ENCODE measurements at places on chromosomes 3 and 15.

- peak; percentile 13 for DNase-seq
These were observed 22.3 kb upstream of the PSTPIP1 start for GRCh38 chr15:76972389-76973361.

DNA sequence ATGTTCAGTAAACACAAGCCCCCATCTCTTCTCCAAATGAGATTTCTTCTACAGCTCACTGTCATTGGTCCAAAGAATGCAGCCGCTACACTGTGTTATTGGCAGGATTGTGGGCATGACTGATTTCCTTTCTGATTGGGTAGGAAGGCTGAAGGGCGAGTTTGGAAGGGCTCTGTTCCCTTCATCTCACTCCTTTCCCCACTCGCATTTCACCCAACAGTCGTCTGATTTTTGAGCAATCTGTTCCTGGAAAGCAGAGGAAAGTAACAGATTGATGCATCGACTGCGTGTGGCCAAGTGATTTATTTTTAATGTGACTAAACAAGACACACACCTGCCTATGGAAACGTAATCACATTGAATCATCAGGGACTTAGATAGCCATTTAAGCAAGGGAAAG lies 55.5 kb downstream of the NOX5 start:
- no peak for DNase-seq

GRCh38 chr15:62254137-62254934 lies 89.3 kb upstream of the C2CD4B start:
- peak; percentile 8 for DNase-seq

DNA sequence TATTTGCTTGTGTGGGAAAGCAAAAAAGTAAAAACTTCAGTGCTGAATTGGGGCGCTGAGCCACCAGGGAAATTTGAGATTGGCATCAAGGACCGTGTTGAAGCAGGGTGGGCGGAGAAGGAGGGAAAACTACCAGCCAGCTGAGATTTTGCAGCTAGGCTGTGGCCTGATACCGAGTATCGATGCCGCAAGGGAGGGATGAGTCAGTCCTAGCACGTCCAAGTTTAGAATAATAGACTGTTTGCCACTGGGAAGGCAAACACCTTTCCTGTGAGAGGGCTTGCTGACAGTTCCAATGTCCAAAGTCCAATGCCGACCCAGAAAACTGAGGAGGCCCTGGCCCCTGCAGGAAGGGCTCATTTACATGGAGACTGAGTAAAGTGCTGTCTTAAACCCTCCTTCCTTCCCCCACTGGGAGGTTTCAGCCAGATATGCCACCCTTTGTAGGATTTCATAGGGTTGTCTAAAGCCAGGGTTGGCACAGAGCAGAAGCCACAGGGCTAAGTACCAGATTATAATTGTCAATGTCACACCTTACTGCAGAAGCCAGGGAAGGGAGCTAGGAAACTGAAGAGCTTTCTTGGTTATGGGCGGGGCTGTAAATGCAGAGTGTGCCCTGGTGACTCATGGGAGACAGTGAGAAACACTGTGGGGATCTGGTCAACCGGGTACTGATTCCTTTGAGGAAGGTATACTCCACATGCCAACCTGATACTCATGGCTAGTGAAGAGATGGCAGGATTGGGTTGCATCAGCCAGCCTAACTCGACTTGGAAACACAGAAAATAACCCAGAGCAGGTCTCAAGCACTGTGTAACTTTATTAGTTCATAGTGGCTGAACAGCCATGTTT lies 28.4 kb upstream of the PIK3CB start:
- DNase-seq, result peak; percentile 14

GRCh38 chr3:174955513-174956016 lies 96.4 kb downstream of the NAALADL2 start:
- no peak for DNase-seq

- DNase-seq, result no peak
These were observed 88.8 kb downstream of the IGF1R start for GRCh38 chr15:98737159-98737558.
